ENCODE measurements at places on chromosomes 2 and 18. TPM values are rescaled to one million over a fixed set of nuclear protein-coding genes. Genes with fewer than 3 reads are reported as not detected.

MRPL33 gene
- total RNA-seq, result 63.1 TPM

TMEM17 gene
- total RNA-seq, result 2.0 TPM

STAT4 gene
- 0.55 TPM for total RNA-seq

TRAK2 gene
- 63.4 TPM for total RNA-seq

ARID5A gene
- total RNA-seq, result 11.0 TPM

CD8B2 gene
- total RNA-seq, result not detected

ANKRD29 gene
- total RNA-seq, result 2.3 TPM

FEV gene
- total RNA-seq, result not detected

STON1 gene
- total RNA-seq, result 8.2 TPM

IAH1 gene
- 70.1 TPM for total RNA-seq

RESP18 gene
- not detected for total RNA-seq

NXPH2 gene
- not detected for total RNA-seq

PAIP2B gene
- 1.6 TPM for total RNA-seq

HRH4 gene
- 0.12 TPM for total RNA-seq

LRRC30 gene
- total RNA-seq, result not detected

FAP gene
- total RNA-seq, result 269 TPM

CHRND gene
- total RNA-seq, result not detected

GAD1 gene
- total RNA-seq, result not detected

OTOF gene
- 0.66 TPM for total RNA-seq

SPHKAP gene
- total RNA-seq, result 1.2 TPM

MRPS5 gene
- 54.9 TPM for total RNA-seq

NT5DC4 gene
- 0.11 TPM for total RNA-seq

GALNT14 gene
- total RNA-seq, result 1.2 TPM

LIMS3 gene
- total RNA-seq, result 14.7 TPM

CTAGE1 gene
- not detected for total RNA-seq

SULT1C2 gene
- 0.33 TPM for total RNA-seq

NDUFB3 gene
- 81.7 TPM for total RNA-seq

GULP1 gene
- total RNA-seq, result 80.1 TPM

HOXD12 gene
- total RNA-seq, result 0.33 TPM

GPR155 gene
- total RNA-seq, result 3.5 TPM

GAREM1 gene
- 2.4 TPM for total RNA-seq

CTNNA2 gene
- total RNA-seq, result not detected

PROC gene
- not detected for total RNA-seq

GPR55 gene
- not detected for total RNA-seq

L3MBTL4 gene
- 0.44 TPM for total RNA-seq

SH3RF3 gene
- total RNA-seq, result 4.7 TPM

YES1 gene
- total RNA-seq, result 107 TPM

COL5A2 gene
- 440 TPM for total RNA-seq

SERPINB10 gene
- total RNA-seq, result 1.00 TPM

SCN3A gene
- total RNA-seq, result 0.12 TPM

KLHL30 gene
- total RNA-seq, result not detected

PSTPIP2 gene
- total RNA-seq, result 3.1 TPM

MROH2A gene
- total RNA-seq, result not detected

HOXD13 gene
- total RNA-seq, result 7.5 TPM

LINC00305 gene
- not detected for total RNA-seq

G6PC2 gene
- not detected for total RNA-seq

PJVK gene
- total RNA-seq, result 2.2 TPM

ORMDL1 gene
- total RNA-seq, result 61.6 TPM

SLC66A2 gene
- total RNA-seq, result 42.7 TPM

SERPINB13 gene
- total RNA-seq, result not detected

GBX2 gene
- not detected for total RNA-seq

DARS1 gene
- total RNA-seq, result 148 TPM

CD8A gene
- not detected for total RNA-seq

B3GNT7 gene
- total RNA-seq, result 0.11 TPM

RFTN2 gene
- total RNA-seq, result 4.2 TPM

TNS1 gene
- 64.6 TPM for total RNA-seq

INHA gene
- 0.50 TPM for total RNA-seq

IL36A gene
- not detected for total RNA-seq

EPB41L3 gene
- total RNA-seq, result 8.7 TPM

FEZ2 gene
- 75.1 TPM for total RNA-seq

All from uterine smooth muscle cell (primary cell).